ENCODE measurements at places on chromosomes 12 and 14.

DNA sequence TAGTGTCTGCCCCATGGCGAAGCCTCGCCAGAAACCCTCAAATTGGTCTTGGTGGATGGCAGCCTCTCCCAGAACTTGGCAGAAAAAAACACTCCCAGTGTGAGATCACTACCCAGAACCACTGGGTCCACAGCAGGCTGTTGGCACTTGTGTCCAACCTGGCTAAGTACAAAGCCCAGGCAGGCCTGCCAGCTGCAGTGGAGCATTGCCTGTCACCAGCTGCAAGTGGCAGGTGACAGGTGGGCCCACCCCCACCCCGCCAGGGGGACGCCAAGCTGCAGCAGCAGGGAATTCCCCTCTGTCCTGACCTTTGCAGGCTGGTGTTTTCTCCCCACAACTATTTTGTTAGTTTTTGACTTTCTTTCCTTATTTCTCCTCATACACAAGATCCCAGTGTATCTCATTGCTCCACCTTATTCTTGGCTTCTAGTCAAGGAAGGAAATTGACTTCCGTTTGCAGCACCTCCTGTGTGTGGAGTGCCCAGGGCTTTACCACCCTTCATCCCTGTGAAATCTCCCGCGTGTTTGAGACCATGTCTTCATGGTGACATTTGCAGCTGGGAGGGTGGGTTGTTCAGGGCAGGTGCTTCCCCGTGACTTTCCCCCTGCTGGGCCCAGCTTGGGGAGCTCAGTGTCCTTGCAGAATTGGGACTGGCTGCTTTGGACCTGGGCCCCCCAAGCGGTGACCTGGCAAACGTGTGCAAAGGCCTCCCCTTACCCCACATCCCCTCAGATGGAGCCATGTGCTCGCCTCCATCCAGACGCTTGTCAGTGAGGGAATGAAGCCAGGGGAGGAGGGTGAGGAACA, 73.8 kb upstream of the RIN3 start:
- no peak for DNase-seq

GRCh38 chr14:28876572-28876945, 110.0 kb downstream of the FOXG1 start:
- no peak for DNase-seq

DNA sequence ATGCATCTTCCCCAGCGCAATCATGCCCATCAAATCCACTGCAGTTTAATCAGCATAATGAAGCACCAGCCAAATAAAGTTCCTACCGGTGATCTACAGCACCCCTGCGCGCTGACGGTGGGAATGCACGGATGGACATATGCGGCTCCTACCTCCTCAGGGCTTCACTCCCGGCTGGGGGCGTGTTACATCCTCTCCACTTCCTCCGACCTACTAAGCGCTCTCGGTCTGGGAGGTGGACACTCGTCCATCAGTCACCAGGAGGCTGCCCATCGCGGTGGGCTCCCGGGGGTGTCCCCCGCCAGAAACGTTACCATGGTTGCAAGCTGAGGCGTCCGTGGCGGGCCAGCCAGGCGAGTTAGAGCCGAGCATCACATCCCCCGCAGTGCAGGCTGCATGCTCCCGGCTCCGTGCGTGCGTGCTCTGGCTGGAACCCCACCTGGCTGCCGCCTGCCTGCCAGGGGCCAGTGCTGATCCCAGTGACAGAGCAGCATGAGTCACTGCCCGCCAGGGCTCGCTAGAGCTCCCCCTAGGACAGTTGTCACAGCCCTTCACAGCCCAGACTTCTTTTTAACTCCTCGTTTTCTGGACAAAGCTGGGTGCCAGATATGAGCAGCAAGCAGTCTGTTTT, 73.0 kb downstream of the CIT start:
- DNase-seq, result no peak

GRCh38 chr12:80161612-80162011, 62.3 kb downstream of the OTOGL start:
- no peak for DNase-seq

DNA sequence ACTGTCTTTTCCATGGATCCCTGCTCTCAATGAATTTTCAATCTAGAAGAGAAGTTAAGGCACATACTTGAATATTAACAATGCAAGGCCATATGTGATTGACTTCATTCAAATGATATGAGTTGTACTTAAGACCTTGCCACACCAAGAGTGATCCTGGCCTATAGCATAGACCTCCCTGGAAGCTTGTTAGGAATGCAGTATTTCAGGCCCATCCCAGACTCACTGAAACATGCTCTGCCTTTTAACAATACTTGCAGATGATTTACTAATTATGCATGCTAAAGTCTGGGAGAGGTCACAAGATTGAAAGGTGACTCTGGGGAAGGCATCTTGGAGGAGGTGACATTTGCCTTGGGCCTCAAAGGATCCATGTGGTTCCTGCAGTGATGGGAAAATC, 43.2 kb downstream of the RFX4 start:
- no peak for DNase-seq

GRCh38 chr14:28772613-28773012, 6.0 kb downstream of the FOXG1 start:
- no peak for DNase-seq

GRCh38 chr12:27869567-27869966, 89.5 kb upstream of the MANSC4 start:
- DNase-seq, result no peak

DNA sequence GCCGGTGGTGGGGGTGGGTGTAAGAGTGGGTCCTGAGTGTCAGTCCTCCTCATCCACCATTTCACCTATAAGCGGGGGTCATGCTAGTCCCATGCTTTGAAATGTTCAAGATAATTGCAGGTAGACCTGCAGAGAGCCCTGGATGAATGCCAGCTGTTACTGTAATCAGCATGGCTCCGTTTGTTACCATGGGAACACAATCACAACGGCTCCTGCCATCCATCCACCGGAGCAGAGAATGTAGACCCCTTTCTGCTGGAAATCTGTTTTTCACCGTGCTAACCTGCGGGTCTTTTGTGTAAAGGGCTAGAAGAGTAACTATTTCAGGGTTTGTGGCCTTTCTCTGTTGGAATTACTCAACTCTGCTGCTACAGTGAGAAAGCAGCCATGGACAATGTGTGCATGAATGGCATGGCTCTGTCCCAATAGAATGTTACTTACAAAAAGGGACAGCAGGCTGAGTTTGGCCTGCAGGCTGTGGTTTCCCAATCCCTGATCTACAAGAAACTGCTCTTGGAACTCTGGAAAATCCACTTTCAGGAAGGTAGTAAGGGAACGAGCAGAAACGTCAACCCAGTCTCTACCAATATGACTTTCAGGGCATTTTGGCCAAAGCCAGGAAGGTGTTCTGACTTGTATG, 36.1 kb downstream of the KCTD10 start:
- no peak for DNase-seq

DNA sequence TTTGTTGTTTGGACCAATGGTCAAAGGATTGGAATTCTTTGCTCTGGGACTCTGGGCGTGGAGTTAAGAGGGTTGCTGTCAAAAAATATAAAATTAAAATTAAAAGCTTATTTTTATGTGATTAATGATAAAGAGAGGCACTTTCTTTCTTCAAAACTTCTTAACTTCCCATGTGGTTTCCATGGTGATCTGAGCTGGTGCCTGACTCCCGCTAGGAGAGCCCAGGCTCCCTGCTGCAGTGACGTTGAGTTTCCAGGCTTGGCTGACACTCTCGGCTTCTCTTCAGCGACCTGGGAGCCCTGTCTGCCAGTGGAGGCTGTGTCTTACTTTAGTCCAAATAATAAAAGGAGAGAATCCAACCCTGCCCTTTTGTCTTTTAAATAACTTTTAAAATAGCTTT, 84.4 kb downstream of the GALC start:
- DNase-seq, result no peak

- DNase-seq, result no peak
Measured at GRCh38 chr14:27228053-27228452, 630.2 kb upstream of the NOVA1 start.

GRCh38 chr12:45336762-45337596, 121.1 kb downstream of the ANO6 start:
- DNase-seq, result no peak
